ENCODE measurements at places on chromosomes 2 and 18.

DNA sequence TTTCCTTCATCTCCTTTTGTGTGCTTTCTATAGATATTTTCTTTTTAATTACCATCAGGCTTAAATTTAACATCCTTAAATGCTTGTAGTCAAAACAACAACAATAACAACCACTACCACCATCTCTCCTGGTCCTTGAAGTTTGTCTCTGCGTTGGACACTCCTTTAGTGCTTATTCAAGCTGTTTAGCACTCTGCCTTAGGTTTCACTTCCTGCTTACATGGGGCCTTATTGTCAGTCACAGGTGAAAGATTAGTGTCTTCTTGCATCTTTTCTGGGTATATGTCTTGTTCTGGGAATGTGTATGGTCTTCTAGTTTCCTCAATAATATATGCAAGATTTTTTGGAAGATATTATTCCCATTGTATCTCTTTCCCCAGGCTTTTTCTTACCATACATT is 240.1 kb upstream of the NXPH2 start:
- no peak for DNase-seq

DNA sequence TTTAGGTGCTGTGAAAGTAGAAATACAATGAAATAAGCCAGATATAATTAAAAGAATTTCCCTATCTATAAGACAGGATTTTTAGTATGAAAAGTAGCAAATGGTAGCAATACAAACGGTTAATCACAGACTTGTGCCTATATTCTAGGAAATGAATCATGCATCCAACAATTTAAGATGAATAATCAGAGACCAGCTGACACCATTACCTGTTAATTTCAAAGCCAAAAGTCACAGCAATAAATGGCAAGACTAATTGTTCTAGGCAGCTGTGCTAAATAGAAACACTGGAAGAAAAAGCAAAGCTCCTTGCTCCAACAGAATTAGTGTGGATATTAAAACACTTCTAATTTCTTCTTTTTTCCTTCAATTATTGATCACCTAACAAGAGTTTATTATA is 35.1 kb upstream of the MPP4 start:
- DNase-seq, result no peak

GRCh38 chr2:31457651-31458050 is 43.1 kb upstream of the XDH start:
- no peak for DNase-seq

DNA sequence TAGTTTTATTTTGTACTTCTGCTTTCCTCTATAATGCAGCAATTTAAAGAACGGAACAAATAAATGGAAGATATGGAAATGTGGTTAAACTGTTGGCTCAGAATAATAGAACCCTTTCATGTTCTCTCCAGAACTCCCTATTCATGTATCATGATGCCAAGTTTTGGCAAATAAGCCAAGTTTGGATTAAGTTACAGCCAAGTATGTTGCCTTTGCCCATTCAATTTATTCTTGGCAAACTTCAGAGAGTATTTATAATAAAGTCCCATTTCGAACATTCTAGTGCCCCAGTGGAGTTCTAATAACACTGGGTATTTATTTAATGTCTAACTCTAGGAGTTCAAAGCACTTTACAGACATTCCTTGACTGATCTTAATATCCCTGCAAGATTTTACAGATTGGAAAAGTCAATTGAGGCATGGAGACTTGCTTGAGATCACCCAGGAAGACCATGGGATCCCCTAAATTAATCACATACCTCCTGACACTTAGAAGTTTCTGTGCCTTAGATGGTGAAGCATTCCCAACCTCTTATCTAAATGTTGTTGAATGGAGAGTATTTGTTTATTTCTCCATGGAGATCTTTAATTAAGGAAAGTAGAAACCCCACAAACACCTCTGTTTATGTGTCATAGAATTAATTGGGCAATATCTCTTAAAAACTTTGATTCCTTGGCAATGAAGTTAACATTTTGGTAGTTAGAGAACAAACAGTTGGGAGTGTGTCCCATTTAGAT is 106.7 kb downstream of the ACKR3 start:
- DNase-seq, result no peak

DNA sequence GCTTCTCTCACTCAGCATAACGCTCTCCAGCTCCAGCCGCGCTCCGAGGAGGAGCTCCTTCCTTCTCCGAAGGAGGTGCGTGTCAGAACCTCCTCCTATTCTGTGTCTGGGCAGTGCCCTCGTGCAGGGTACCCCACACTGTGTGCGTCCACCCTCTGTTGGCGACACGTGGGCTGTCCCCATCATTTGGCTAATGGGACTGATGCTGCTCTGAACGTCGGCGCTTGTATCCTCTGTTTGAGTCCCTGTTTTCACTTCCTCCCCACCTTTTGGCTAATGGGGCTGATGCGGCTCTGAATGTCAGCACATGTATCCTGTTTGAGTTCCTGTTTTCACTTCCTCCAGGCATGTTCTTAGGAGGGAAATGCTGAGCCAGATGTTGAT is 22.2 kb downstream of the KCNG2 start:
- DNase-seq, result no peak

GRCh38 chr2:230908595-230909191 is 16.3 kb downstream of the GPR55 start:
- DNase-seq, result no peak

DNA sequence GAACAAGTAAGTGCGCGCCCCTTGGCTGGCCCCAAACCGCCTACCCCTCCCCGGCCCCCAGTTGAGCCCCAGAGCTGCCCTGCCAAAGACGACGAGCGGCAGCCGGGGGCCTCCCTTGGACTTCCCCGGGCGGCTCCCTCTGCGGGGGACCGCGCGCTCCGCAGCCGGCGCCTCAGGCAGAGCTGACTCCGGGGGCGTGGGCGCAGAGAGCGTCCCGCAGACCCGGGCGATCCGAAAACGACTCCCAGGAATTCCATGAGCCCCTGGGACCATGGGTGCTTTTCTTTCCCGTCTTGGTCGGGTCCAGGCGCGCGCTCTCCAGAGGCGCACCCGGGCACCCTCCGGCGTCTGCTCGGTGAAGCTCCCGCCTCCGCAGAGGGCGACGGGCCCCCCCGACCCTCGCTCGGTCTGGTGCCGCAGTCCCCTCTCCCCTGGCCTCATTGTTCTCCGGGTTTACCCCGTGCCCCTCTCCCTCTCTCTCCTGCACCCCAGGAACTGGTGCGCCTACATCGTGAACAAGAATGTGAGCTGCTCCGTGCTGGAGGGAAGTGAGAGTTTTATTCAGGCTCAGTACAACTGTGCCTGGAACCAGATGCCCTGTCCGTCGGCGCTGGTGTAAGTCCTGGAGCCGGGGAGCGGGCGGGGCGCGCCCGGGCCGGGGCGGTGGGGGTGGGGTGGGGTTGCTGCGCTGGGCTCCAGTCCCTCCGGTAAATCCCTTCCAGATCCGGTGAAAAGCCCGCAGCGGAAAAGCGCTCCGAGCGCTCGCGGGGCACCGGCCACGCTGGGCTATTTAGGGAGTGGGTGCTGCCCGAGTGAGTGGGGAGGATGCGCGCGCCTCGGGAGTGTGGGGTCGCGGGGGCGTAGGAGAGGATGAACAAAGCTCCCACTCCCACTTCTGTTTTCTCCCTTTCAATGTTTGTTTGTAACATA is 776 bp downstream of the EMILIN2 start:
- DNase-seq, result no peak

- peak; percentile 26 for DNase-seq
Observed at GRCh38 chr2:237154082-237154638, 68.5 kb downstream of the COPS8 start.

- no peak for DNase-seq
Observed at GRCh38 chr2:187567126-187567525, 12.9 kb upstream of the TFPI start.

DNA sequence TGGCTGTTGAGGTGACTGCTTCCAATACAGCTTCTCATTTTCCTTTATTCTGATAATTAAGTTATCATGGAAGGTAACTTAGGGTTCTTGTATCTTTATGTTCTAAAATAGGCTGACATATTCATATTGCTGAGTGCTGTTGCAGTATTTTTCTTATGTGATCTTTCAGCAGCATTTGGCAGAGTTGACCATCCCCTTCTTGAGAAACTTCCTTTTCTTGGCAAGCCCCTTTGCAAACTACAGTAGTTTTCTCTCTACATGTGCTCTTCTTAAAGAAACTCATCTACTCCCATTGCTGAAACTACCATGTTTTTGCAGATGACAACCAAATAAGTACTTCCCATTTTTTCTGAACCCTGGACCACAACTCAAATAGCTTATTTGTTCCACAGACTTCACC is 476.5 kb upstream of the TRIB2 start:
- DNase-seq, result no peak

- no peak for DNase-seq
Observed at GRCh38 chr2:81714817-81715216, 1410.3 kb upstream of the LRRTM1 start.

DNA sequence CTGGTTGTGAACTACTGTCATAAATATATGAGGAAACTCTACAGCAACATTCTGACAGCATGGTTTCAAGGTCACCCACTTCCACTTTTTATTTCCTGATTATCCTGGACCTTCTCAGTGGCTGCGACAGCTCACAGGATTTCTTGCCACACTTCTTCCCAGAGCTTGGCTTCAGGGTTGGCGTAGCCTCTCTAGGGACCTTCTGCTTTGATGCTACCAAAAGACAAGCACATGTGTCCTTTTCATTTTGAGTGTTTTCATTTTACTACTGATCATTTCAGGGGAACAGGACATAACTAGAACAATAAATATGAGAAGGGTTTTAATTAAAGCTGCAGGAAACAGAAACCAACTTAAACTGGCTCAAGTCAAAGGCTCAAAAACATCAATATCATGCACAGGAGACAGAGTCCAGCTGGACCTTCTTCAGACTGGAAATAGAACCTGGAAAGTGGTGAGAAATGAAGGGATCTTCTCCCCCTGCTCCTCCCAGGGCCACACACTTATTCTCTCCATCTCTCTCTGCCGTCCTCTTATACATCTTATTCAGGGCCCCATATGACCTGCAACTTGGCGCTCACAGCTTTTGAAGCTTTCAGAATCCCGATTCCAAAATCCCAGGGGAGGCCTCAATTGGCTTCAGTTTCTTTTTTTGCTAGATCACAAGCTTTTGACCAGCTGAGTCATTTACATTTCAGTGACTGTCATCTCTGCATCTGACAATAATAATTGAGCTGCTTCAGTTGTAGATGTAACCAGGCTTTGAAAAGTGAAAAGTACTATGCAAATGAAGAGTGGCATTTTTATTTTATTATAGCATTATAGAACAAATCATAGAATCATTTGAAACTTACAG is 9.7 kb downstream of the VIT start:
- no peak for DNase-seq

DNA sequence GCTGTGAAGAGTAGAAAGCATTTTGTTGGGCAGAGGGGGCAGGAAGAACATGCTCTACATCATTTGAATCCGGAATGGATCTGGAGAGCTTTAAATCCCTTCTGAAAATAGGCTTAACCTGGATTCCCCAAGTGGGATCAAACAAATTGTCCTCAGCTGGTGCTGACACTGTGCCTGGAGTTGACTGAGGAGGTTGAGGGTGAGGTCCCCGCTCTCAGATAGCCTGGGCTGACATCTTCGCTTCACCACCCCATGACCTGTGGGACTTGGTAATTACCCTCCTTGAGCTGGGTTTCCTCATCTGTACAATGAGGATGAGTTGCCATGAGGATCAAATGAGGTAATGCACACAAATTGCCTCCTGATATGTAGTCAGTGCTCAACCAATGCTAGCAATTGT is 117.8 kb upstream of the SMAD2 start:
- DNase-seq, result no peak

DNA sequence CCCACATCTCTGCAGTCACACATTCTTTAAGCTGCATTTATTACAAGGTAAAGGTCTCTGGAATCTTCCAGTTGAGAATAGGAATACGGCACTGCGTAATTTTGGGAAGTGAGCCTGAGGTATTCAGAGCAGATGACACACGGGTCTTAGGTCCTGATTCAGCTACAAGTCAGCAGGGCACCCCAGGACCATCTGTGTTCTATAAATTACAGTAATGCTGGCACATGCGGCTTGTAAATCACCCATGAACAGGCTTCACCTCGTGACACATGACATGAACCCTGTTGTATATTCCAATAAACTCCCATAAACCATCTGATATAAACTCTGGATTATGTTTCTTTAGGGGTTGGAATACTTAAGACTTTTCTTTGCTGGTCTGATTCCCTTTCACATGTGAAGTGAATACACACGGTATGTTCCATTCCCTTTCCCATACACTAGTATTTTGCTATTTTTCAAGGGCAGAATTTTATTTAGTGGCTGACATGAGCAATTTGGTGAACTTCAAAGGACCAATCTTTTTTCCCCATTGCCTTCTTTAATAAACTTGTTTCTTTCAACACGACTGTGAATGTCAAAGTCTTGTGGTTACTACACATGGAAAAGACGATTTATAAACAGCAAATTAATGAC is 298.6 kb downstream of the MEIS1 start:
- DNase-seq, result no peak

DNA sequence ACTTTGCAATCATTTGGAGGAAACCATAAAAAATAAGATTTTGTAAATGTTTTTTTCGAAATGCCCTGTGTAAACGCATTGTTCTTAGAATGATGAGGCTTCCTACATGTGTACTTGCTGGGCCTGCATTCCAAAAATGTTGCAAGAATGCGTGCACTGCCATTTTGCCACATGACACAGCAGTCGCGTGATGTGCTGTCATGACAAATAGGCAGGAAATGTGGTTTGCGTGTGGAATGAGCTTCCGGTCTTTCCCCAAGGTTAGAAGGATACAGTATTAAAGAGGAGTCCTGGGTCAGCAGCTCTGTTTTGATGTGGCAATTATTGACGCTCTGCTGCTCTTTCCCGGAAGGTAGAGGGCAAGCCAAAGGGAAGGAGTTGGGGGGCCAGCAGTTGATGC is 18.1 kb upstream of the SERPINB2 start:
- no peak for DNase-seq

GRCh38 chr2:47002480-47003381 is 87.1 kb upstream of the MCFD2 start:
- DNase-seq, result no peak

GRCh38 chr2:43375746-43376522 is 149.5 kb upstream of the ZFP36L2 start:
- DNase-seq, result no peak

DNA sequence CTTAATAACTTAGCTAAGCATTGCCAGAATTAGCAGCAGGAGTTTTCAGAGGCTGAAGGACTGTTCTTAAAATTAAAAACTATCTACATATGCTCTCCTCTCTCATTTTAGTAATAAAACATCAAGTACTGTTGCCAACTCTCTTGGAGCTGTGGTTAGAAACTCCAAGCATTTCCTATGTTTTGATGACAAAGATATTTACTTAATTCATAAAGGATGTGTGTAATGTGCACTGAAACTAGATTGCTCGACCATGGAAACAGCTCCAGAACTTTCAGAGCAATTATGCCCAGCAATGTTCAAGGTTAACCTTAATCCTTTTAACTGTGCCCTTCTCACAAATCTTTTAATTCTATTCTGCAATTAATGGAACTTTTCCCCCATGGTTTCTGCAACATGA is 8.4 kb downstream of the GRP start:
- no peak for DNase-seq

Data from stimulated activated CD8-positive, alpha-beta memory T cell treated with anti-CD3 and anti-CD28 coated beads, Interleukin-4, amount 100 ng/mL, for 24 hours (primary cell).